Central memory CD4-positive, alpha-beta T cell (primary cell): ENCODE measurements at places on chromosomes 3 and 15.
A peak's percentile ranks its signal among the peaks of the same experiment; 100 is the strongest.

DNA sequence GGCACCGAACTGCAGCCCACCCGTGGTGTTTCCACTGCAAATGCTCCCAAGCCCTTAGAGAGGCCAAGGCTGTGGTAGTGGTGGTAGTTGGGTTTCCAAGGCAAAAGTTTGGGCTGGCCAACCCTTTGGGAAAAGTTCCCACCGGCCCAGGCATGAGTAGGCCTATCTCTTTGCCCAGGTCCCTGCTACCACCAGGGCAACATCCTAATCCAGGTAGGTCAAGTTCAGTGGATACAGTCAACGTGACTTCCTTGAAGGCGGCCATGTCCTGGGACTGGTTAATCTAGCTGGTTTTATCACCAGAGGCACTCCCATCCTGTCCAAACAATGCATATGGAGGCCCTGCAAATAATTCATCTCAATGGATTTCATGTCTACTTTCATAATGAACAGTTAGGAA, 1.6 kb upstream of the ONECUT1 start:
- DNase-seq: no peak

GRCh38 chr3:140529096-140529495, 148.8 kb upstream of the TRIM42 start:
- DNase-seq: no peak

DNA sequence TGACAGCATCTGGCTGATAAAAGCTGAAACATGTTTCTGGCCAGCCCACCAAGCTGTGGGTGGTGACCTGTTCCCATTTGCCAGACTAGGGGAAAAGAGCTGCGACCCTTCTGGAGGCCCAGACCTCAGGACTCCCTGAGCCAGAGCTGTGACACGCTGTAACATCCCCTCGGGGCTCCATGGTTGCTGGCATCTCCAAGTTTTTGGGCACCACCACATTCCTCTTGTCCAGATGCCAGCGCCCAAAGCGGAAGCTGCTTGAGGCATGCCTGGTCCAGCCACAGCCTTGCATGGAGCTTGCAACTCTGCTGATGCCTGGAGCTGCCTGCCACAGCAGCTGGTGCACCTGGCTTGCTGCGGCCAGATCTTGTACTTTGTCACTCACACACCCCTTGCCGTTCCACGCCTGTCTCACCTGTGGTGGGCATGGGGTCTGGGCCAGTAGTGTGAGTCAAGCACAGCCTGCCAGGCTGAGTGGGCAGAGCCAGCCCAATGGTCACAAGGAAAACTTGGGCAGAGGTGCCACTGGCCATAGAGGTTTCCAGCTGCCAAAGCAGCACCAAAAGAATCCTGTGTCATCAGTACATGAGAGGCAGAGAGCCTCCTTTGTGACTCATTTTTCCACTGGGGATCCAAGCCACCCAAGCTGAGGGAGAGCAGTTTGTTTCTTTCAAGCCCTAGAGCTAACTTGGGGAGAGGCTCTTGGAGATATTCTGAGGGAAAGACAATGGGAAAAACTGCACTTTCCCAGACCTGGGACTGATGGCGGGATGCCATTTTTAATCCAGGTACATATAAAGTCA, 45.7 kb upstream of the PTX3 start:
- DNase-seq: no peak

GRCh38 chr3:52856666-52857065, 21.8 kb upstream of the MUSTN1 start:
- no peak for DNase-seq

DNA sequence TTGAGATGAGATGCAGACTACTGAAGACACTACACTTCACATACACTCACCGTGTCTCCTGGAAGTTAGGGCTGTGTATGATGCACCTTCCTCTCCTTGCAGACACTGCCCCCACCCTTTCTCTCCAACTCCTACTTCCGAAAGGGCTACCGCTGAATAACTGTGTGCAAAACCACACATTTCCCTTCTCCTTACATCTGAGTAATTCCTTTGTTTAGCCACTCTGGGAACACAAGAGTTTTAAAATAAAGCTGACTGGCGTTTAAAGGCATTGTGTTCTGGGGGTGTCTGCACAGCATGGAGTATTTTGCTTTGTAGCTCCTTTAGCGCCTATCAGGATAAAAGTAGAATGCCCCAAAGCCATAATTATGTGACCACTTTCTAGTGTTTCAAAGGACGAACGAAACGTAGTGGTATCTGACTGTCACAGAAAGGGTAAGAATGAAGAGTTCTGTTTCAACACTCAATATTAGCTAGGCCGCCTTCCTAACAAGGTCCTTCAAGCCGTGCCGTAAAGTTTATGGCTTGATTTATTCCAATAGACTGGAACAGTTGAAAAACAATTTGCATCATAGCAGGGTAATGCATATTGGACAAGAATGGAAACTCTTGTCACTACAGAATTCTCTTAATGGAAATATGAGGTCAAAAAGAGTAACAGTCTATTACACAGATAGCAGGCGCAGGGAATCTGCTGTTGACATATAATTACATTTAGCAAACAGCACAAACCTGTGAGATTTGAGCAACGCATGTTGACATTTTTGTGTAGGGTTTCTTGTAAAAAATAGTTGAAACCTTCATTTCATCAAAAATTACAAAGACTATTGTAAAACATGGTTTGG, 619.9 kb downstream of the FOXP1 start:
- DNase-seq: no peak

GRCh38 chr3:166296179-166296783, 459.1 kb upstream of the BCHE start:
- DNase-seq: no peak

DNA sequence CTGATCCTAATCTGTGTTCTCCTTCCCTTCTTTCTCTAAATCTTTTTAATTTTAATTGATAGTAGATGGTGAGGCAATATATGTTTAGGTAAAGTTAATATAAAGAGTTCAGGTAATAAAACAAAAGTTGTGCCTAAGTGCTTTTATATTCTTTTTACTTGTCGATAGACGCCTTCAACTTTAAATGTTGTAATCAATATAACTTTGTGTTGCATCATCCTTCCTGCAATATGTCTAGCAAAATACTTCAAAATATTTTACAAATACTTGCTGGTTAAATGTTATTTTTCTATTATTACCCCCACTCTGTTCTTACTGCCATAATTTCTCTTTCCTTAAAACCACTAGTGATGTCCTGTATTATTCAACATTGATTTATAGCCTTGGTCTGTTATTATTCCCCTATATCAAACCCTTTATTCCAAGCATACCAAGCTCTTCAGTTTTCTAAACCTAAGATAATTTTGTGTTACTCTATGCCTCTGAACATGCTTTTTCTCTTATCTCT, 92.4 kb downstream of the NAALADL2 start:
- DNase-seq: no peak

- no peak for DNase-seq
Observed at GRCh38 chr3:126607214-126607908, 47.6 kb downstream of the TXNRD3 start.

DNA sequence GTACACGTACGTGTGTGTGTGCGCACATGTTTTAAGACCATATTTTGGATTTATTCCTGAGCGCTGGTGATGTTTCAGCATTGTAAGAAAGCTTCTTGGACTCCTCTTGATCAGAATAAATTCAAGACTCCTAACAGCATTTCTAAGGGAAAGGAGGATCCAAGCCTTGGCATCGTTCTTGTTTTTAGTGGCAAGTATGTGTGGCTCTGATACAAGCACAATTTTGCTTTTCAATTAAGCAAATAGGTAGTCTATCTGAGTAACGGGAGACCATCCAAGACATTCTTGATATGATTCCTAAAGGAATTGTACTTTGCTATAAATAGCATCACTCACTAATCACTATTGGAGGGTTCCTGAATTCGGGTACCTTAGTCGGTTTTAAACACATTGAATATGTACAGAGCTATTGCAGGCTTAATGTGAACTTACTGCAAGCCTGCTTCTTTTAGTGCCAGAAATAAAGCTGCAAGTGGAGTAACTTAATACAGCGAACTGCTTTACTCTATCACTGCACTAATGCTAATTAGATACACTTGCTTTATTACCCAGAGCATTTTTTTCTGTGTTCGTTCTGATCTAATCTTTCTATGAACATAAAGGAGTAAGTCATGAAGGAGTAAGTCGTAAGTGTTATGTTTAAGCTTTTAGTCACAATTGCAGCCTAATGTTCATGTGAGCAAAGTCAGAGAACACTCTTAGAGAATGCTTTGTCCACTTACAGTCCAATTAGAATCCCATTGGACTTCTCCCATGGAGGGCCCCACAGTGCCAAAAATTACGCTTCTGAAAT, 186.3 kb downstream of the MCTP2 start:
- DNase-seq: no peak

DNA sequence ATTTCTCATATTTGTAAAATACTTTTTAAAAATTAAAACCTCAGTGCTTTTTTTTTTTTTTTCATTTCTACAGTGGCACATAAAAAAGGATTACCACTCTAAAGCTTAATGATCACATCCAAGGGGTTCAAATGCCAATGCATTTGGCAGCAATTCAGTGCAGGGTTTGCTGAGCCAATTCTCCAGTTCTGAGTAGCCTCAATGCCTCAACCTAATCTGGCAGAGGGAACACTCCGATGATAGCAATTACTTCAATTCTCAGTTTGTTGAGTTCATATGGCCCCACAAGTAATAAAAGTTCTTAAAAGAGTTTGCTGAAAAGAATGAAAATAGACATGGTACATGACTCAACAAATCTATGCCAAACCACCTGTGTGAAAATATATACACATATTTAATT, 79.3 kb upstream of the RBMS3 start:
- DNase-seq: no peak

DNA sequence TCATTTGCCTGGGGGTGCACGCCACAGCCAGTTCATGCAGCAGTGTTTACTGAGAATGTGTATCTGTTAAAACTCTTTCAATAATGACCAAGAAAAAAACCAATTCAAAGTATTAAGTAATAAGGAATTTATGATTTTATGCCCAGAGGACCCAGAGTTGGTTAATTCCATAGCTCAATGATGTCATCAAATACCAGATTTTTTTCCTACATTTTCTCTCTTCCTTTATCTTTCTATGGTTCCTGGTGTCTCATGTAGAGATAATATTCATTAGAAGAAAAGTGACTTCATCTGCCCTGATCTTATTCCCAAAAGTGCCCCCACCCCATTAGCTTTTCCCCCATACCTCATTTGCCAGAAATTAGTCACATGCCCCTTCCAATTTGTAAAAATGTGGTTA, 44.6 kb upstream of the LMCD1 start:
- DNase-seq: no peak

GRCh38 chr3:159158213-159158612, 356.4 kb downstream of the MFSD1 start:
- DNase-seq: no peak

GRCh38 chr3:32401556-32402081, 10.0 kb downstream of the CMTM7 start:
- peak; percentile 63 for DNase-seq

DNA sequence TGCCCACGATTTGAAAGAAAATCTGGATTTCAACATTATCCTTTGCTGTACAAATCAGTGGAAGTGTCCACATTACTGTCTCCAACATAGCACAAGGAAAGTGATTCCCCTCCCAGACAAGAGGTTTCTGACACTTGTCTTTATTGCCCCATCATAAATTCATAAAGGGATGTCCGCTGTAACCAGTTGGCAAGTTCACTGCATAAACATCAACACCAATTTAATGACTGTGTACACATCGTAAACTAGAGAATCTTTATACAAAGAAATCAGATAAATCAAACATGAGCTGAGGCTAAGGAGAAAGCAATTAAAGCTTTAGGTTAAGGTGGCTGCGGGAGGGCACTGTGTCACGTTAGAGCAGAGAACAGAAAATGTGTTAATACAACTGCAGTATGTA, 129.8 kb downstream of the MEIS2 start:
- DNase-seq: no peak

DNA sequence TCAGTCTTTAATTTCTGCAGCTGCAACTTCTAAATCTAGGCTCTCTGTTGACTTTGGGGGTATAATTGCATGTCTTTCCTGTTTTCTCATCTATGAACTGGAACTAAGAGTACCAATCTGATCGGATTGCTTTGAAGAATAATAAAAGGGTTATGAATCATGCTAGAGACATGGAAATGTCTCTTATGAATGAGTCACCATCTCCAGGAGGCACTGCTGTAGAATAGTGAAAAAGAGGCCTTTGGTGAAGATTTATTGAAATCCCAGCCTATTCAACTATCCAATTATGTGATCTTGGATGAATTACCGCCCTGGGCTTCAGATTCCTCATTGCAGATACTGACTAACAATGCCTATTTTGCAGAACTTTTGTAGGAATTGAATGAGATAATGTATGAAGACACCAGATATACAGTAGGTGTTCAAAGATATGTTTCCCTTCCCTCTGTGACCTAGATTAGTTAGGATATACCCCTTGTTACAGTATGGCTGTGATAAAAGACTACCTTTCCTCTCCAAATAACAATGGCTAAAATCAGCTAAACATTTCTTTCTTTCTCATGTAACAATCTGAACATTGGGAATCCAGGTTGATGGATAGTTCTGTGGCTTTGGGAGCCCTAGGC, 11.5 kb upstream of the CMTM8 start:
- DNase-seq: no peak

DNA sequence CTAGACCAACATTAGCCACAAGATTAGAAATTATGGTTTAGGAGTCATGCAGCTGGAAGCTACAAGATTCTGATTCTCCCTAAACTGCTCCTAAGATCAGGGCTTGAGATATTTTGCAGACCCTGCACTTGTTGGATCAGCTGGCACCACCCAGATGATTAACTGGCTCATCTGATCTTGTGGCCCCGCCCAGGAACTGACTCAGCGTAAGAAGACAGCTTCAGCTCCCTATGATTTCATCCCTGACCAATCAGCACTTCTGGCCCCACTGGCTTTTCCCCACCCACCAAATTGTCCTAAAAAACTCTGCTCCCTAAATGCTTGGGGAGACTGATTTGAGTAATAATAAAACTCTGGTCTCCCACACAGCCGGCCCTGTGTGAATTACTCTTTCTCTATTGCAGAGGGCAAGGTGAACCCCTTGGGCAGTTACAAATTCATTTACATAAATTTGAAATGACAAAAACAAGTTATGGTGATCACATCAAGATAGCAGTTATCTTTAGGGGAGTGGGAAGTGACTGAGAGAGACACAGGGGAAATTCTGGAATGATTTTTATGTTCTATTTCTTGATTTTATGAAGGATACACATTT, 76.5 kb downstream of the CD200R1L start:
- DNase-seq: no peak

DNA sequence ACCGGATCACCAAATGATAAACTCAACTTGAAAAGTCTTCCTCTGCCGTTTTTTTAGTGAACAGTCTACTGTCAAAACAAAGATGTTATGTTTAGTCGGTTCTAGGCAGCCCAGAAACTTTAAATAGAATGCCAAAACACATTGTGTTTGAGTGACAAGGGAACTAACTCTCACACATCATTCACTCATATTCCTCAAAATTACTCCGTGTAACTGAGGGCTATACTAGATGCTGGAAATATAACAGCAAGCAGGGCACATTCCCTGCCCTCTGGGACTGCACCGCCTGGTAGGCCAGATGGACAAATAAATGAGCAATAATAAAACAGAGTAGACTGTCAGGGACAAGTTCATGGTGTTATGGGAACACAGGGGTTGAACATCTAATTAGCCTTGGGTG, 251.4 kb downstream of the MAGI1 start:
- no peak for DNase-seq
